ENCODE measurements at places on chromosomes 2 and 18.

DNA sequence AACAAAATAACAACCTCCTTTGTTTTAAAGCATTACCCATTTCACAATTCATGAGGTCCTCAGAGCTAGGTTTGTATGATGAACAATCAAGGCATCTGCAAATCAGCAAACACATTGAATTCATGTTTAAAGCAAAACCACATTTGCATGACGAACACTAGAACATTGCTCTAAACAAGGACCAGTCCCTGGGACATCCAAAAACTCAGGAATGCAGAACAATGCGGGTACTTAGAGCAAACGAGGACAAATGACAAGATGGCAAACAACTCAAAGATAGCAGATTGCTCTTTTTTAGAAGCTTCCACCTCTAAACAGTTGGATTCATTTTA lies 45.7 kb upstream of the RALBP1 start:
- DNase-seq = no peak

GRCh38 chr2:86221066-86221684 lies 21.9 kb downstream of the MRPL35 start:
- DNase-seq = no peak

- DNase-seq = no peak
These were observed 25.5 kb downstream of the WDR7 start for GRCh38 chr18:56676639-56677038.

DNA sequence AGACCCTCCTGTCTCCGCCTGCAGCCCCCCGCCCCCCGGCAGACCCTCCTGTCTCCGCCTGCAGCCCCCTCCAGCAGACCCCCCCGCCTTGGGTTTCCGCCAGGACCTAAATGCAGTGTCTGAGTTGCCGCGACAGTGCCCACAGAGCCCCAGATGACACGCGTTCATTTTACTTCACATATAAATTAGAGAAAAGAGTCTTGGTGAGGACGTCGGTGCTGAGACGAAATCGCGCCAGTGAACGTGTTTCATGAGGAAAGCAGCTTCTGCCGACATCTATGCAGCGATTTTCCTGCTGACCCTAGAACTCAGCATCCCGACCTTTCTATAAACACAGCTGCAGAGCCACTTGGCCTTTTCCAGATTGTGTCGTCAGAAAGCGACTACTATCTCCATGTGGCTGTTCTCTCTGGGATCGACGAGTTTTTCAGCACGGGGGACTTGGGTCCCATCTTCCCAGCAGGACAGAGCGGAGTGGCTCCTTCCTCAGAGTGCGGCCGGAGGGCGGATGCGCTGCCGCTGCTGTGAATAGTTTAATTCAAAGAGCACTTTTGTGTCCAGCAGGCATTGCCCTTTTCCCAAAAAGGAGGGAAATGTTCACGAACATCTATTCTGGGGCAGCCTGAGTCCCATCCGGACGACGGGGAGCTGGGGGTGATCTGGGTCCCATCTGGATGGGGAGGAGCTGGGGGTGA lies 136.7 kb downstream of the NFATC1 start:
- no peak for DNase-seq

- DNase-seq = no peak
These were observed at the start of gene GTF2A1L for GRCh38 chr2:48617618-48618017. Gene GTF2A1L, plus strand, starts transcription at chr2:48617856. Its CDS starts 19 bp downstream, at chr2:48617875.

- no peak for DNase-seq
These were observed 68.6 kb downstream of the ZAP70 start for GRCh38 chr2:97781981-97782380.

- DNase-seq = no peak
These were observed 1.7 kb downstream of the EMILIN2 start for GRCh38 chr18:2848247-2849246.

GRCh38 chr2:192098814-192099491 lies 95.8 kb downstream of the TMEFF2 start:
- DNase-seq = no peak

GRCh38 chr2:85682378-85682777 lies 11.8 kb upstream of the GNLY start:
- DNase-seq = no peak

GRCh38 chr18:39698436-39698835 lies 2132.8 kb upstream of the CELF4 start:
- no peak for DNase-seq

- DNase-seq = no peak
These were observed 4.4 kb downstream of the DNMT3A start for GRCh38 chr2:25337276-25337675.
